ENCODE measurements at places on chromosomes 6 and 20.

DNA sequence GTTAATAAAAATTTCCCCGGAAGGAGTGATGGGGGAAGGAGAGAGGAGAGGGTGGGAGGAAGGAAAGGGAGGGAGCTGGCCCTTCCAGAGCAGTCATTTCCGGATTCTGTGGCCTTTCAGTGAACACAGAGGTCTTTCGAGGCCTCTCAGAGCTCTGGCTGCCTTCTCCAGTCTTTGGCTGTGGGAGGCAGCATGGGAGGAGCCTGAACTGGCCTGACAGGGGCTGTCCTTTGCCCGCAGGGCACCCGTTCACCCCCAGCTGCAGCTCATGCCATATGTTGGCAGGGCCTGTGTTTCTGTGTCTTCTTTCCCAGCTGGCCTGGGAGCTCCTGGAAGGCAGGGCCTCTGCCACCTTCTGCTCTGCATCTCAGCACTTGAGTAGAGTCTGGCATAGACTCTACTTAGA, 95.5 kb downstream of the PPP1R14C start:
- DNase-seq = no peak

DNA sequence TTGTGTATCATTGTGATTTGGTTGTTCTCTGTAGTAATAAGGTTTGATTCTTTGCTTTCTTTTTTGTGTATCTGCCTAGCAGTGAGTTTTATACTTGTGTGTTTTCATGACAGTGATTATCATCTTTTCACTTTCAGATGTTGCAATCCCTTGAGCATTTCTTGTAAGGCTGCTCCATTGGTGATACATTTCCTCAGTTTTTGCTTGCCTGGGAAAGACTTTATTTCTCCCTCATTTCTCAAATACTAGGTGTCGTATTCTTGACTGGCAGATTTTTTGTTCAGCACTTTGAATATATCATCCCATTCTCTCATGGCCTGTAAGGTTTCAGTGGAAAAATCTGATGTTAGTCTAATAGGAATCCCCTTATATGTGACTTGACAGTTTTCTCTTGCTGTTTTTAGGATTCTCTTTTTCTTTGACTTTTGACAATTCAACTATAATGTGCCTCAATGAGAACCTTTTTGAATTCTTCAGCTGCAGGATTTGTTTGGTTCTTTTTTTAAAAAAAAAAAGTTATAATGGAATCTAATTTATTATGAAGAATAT, 31.1 kb upstream of the NUP153 start:
- DNase-seq = no peak

GRCh38 chr6:53961679-53962370, 149.4 kb upstream of the MLIP start:
- DNase-seq = no peak

GRCh38 chr6:165575158-165575549, 87.9 kb downstream of the PDE10A start:
- DNase-seq = no peak

DNA sequence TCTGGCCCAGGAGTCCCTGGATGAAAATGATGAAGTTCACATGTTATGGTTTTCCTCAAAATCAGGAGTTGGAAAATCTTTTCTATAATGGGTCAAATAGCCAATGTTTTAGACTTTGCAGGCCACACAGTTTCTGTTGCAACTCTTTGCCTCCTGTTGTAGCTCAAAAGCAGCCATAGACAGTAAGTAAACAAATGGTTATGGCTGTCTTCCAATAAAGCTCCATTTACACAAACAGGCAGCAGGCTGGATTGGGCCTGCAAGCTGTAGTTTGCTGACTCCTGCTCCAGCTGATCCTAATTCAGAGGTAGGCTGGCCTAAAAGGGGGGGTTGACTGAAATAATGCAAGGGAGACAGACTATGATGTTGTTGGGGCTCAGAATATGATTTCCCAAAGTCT, 33.0 kb downstream of the METTL24 start:
- DNase-seq = no peak

- no peak for DNase-seq
Measured at GRCh38 chr20:63446216-63447024, 26.0 kb downstream of the KCNQ2 start.

- DNase-seq = no peak
Measured at GRCh38 chr6:1004885-1005630, 306.8 kb upstream of the FOXQ1 start.

GRCh38 chr20:18989736-18990474, 176.3 kb downstream of the SCP2D1 start:
- no peak for DNase-seq

- DNase-seq = no peak
Measured at GRCh38 chr20:59259946-59260345, 40.5 kb upstream of the EDN3 start.

DNA sequence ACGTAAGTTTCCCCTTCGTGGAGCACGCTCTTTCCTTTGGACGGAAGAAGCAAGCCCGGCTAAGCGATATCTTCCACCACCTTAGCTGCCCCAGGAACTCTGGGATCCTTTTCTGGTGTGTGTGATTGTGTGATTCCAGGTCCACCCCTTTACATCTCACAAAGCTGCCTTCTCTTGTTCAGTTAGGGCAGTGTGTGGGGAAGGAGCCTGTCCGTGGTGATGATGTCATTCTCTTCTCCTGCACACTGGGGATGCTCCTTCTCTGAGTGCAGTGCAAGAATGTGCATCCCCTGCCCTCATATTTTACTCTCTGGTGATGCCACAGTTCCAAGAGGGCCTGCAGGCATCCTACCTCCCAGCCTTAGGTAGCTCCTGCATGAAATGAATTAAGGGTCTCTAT, 30.3 kb downstream of the BNIP5 start:
- no peak for DNase-seq

GRCh38 chr20:48717095-48717672, 110.6 kb downstream of the PREX1 start:
- DNase-seq = no peak

- DNase-seq = no peak
Measured at GRCh38 chr6:84197708-84198107, 29.7 kb downstream of the CEP162 start.

GRCh38 chr6:106417572-106418147, 57.1 kb downstream of the CRYBG1 start:
- DNase-seq = no peak

DNA sequence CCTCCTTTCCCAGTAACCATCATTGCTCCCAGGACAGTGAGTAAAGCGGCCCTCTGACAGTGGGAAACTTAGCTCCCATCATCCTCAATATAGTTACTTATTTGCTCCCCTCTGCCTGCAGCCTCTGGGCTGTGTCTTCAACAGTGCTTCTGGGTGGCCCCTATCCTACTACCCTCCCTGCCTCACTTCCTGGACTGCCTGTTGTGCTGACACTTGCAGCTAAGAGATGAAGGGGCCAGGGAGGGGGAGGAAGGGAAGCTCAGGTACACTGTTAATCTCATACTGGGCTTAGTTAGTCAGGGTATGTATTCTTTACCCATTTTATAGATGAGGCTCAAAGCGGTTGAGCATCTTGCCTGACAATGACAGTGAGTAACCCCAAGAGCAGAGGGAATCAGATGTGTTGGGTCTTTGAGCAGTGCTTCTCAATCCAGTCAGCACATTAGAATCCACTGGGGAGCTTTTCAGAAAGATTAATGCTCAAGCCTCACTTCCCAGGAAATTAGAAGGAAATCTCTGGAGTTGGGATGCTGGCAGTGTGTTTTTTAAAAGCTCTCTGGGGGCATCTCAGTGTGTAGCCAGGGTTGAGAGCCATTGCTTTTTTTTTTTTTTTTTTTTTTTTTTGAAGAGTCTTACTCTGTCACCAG, 27.1 kb upstream of the KCNK5 start:
- DNase-seq = no peak

DNA sequence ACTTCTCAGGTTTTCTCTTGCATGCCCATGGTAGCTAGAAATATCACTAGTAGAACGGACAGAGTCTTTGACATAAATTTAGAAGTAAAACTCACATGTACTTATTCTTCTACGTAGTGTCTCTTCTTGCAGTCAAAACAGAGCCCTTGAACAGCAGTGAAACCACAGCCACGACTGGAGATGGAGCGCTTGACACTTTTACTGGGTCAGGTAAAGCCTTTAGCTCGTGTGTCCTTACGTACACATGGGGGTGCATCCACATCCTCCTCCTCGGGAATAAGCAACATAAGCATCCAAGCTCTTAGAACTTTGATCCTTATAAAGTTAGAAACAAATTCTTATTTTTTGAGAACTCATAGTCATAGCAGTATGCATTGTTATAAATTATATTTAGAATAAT, 215.3 kb downstream of the EYA4 start:
- DNase-seq = no peak

GRCh38 chr20:32585586-32586127, 524 bp upstream of the NOL4L start:
- DNase-seq = no peak

DNA sequence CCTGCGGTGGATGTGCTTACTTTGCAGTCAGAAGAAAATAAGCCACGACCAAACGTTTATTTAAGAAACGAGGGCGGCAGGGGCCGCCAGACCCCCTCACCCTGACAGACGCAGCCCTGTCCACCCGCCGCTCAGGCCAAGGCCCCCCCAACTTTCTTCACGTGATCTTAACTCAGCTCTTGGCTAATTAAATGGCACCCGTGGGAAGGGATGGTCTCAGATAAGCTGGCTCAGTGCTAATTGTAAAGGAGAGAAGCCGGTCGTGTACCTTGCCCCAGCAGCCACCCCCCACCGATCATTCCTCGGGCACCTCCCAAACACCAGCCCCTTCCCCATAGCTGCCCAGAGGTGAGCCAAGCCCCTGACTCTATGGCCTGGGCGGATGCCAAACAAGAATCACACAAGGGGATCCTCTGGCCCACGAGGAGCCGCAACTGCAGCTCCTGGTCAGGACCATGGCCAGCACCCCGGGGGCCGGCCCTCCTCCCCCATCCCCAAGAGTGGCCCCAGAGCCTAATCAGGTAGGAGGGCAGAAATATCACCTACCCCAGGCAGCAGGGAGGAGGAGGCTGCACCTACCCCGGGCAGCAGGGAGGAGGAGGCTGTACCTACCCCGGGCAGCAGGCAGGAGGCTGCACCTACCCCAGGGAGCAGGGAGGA, 11.2 kb downstream of the KCNQ2 start:
- no peak for DNase-seq

DNA sequence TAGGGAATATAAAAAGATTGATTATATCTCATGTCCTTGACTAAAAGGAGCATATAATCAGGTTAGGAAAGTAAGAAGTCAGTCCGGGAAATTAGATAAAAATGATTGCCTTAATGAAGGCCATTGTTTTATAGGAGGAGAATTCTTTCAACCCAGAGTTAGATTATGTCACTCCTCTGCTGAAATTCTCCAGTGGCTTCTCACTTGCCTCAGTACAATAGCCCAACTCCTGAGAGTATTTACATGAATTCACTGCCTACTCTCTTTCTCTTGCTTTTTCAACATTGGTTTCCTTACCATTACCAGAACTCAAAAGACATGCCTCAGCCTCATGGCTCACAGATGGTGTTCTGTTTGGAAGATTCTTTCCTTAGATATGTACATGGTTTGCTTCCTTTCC, 114.9 kb downstream of the EPHA7 start:
- no peak for DNase-seq

DNA sequence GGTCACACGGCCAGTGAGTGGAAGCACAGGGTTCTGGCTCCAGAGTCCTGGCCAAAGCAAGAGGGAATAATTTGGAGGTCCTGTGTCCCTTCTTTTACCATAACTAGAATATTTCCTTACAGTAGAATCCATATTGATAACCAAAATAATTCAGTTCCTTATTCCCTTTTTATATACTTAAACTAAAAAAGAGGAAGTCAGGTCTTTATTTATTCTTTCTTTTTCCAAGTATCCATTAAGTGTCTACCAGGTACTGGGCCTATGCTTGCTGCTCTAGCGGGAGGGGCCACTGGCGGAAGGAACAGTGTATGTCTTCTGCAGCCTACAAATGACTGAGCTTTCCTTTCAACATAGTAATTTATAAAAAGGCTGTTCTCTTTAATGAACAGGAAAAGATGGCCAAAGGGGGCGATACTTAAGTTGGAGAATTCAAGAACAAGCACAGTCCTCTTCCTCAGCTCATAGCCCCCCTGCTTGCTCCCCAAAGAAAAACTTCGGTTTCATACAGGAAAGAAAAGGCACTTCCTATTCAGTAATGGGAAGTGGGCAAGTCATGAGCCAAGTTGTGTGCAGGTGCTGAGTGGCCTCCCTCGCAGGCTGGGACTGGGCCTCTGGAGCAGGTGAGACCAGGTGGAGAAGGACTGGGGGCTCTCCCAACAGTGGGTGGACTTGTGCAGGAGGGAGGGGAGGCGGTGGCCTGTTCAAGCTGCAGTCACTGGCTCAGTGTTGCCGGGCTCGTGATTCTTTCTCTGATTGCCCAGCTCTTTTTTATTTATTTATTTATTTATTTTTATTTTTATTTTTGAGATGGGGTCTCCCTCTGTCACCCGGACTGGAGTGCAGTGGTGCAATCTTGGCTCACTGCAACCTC, 110.9 kb downstream of the ARMC2 start:
- no peak for DNase-seq

DNA sequence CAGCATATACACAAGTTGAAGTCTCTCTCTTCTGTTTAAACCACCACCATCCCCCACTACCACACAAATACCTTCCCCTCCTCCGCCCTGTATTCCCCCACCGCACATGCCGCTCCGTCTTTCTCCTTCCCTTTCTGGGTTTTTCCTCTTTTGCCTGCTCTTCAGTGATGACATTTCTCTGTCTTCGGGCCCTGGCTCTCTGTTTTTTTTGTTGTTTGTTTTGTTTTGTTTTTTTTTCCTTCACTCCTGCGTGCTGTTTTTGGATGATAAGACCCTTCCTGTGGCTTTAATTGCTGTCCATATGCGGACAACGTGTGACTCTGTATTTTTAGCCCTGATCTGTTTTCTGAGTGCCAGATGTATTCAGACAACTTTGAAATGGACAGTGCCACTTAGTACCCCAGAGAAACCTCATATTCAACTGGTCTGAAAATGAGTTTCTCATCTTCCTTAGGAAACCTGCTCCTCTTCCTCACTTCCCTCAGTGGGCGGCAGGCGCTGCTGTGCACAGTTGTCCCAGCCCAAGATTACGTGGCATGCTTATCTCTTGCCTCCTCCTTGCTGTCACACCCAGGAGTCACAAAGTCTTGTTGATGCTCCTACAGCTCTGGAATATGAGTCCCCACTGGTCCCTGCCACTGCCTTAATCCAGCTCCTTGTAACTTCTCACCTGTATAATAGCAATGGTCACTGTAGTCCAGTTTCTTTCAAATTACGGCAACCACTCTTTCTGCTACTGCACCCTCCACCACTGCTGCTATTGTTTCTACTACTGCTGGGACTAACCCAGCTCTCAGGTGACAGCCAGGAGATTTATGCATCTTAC, 8.2 kb downstream of the PPP1R14C start:
- DNase-seq = no peak

DNA sequence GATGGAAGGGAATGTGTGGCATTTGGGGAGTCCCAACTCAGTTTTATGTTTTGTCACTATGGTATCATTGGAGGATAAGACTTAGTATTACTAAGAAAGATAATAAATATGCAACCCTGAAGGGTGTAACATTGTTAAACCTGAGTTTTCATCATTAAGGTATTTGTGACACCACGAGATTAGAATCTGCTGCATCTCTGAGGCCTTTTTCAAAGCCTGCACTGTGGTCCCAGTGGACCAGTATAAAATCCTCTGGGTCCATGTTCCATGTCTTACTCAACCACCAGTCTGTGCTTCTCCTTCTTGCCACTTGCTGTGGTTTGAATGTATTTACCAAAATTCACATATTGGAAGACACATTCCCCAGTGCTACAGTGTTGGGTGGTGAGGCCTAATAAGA, 130.6 kb downstream of the TBX18 start:
- no peak for DNase-seq

GRCh38 chr6:37287519-37288157, 29.7 kb upstream of the TMEM217 start:
- DNase-seq = no peak
